ENCODE measurements at places on chromosomes 7 and 10.

- no peak for DNase-seq
Observed at GRCh38 chr10:92452313-92452712, 121.6 kb downstream of the IDE start.

DNA sequence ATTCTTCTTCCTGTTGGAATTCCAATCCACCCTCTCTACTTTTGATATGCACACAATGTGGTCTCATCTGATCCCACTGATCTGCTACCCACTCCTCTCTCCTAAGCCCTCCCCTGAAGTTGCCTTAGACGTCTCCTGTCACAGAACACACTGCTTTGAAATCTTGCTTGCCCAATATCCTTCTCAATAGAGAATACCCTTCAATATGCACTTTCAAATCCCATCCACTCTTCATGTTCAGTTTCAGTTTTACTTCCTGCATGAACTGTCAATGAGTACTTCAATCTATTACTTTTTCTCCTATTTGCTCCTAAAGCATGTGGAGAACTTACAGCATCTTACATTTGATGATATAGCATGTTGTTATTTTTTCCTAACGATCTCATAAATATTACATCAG lies 93.5 kb downstream of the UPF2 start:
- DNase-seq = no peak

GRCh38 chr10:95414844-95415485 lies 124.2 kb upstream of the PDLIM1 start:
- no peak for DNase-seq

DNA sequence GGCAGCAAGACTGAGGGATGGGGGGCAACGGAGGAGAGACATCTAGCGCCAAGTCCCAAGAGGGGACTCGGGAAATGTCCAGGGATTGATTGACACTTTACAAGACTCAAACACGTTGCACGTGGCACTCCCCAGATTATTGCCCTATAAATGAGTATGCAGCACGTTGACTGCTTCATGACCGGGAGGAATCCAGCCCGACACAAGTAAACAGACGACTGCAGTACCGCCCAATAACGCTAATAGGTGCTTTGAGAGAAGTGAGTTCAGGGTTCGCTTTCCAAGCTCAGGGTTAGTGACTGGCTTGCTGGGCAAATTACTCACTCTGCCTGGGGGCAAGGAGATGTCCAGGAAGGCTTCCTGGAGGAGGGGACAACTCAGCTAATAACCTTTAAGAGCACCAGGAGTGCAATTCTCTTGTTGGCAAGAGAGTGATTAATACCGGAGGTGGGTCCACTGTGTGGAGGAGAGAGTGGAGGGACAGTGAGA lies 73.3 kb upstream of the MYL10 start:
- no peak for DNase-seq

DNA sequence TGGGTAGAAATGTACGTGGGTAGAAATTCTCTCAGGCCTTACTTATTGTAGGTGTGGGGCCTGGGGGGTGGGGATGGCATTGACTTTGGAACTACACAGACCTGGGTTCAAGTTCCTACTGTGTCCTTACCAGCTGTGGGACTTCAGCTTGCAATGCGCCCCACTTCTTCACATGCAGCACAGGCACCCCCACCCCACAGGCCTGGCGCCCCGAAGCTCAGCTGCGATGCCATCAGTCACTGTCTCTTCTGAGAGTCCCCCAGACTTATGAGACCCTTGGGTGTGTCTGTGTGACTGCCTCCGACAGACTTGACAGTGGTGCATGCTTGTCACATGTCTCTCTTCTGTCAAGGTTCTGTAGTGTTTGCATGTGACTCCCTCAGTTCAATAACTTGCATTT lies 3.1 kb upstream of the AP5Z1 start:
- DNase-seq = no peak

- no peak for DNase-seq
Observed at GRCh38 chr7:20276705-20277472, 53.8 kb upstream of the ITGB8 start.

- DNase-seq = no peak
Observed at GRCh38 chr10:1572519-1573333, 164.6 kb downstream of the ADARB2 start.

DNA sequence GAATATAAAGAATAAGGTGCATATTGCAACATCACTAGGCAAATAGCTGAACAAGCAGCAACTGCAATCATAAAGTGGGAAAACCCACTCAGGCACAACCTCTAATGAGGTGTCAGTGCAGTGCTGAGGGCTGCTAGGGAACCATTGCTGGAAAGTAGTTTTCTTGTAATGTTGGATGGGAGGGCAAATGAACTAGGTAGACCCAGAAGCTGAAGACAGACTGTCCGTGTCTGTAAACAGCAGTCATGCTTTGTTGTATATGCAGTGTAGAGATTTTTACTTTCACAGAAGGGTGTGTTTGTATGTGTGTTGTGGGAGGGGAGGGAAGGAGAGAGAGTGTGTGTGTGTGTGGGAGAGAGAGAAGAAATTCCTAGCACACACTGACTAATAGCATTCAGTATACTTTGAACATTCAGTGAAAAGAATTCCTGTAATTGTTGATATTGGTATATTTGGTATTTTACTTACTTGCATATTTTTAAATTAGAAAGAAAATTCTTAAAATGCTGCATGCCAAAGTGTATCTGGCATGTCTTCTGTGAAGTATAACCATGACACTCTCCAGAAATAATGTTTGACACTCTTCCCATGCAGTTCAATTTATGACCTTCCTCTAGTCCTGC lies 28.8 kb downstream of the ITGB8 start:
- DNase-seq = no peak

DNA sequence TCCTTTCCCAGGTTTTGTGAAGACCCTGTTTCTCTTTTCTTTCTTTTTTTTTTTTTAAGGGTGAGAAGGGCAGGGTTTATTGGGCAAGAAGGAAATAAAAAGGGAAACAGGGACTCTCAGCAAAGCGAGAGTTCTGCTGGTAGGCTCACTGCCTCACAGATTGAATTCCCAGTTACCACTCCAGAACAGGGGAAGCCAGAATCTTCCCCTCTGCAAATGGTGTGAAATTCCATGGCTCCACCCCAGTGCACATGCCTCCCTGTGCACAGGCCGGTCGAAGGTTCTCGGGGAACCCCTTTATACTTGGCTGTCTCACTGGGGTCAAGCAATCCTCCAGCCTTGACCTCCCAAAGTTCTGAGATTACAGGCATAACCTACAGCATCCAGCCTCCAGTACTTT lies 10.5 kb upstream of the GUSB start:
- DNase-seq = no peak

- no peak for DNase-seq
Observed at GRCh38 chr7:23247603-23248335, 1.2 kb downstream of the GPNMB start.

DNA sequence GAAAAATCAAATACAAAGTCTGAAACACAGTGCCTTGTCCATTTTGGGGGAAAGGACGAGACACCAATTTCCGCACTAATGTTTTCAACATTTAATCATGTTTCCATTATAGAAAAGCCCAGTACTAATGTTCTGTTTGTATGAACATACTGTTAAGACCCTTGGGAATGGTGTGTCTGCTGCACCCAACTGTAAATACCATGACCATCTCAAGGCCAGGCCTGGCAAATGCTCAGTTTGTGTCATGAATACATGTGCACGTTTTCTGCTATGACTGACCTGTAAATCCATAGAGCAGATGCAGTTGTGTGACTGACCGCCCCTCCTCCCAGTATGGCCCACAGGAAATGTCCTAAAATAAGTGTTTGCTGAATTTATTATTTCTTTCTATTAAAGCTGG lies 270.0 kb downstream of the TNS3 start:
- no peak for DNase-seq

DNA sequence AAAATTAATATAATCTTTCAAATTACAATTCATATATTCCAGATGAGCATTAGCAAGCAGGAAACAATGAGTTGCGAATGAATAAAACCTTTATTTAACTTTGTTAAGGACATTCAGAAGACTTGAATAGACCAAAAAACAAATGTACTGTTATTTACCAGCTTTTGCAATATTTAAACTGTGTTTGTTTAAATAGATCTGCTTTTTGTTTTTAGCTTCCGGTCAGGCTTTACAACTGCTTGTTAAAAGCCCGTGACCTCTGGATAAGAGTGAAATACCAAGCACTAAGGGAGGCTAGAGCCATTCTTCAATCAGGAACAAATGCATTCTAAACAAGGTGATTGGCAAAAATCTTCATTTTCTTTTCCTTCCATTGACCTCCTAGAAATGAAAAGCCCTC lies 184.9 kb upstream of the GNAI1 start:
- no peak for DNase-seq

GRCh38 chr7:27091105-27091504 lies 4.7 kb downstream of the HOXA1 start:
- no peak for DNase-seq

GRCh38 chr7:1610013-1610677 lies 40.3 kb upstream of the PSMG3 start:
- DNase-seq = no peak

GRCh38 chr10:107072028-107072427 lies 92.5 kb downstream of the SORCS1 start:
- DNase-seq = no peak

GRCh38 chr7:110973196-110973990 lies 117.5 kb upstream of the LRRN3 start:
- no peak for DNase-seq

DNA sequence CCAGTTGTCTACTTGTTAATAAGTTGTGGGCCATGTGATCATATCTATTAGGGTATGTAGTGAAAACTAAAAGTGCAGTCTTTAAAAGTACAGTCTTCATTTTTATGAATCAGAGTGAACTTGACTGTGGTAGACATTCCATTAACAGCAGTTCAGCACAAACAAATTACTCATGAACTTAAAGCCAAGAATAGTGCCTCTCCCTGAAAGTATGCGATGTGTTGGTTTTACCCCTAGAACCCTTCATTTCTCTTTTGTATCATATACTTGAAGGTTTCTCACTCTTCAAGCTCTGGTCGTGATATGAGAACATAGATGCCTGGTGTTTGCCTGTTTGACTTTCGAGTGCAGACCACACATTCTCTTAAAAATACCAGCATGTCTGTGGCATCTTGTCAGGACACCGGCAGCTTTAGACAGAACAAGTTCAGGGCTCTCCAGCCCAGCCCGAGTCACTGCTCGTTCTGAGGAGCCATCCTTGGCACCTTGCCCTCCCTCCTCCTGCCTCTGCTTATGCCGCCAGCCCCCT lies 159.3 kb downstream of the LCOR start:
- DNase-seq = no peak

- DNase-seq = no peak
Observed at GRCh38 chr7:1214516-1214915, 18.2 kb upstream of the UNCX start.

DNA sequence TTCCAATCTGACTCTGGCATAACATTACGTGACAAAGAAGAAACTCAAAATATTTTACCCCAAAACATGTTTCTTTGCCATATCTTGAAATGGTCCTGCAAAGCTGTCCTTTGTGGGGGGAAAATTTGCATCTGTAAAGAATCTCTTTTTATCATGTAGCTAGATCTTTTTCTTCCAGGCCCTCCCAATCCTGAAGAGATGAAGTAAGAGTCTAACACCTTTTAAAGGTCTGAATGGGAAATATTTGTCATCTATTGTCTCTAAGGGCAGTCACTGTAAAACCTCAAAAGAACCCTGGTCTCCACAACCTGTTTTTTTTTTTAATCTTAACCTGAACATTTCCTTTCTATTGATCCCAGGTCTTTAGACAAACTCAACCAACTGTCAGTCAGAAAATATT lies 8.6 kb downstream of the OR2AE1 start:
- DNase-seq = no peak

- DNase-seq = no peak
Observed at GRCh38 chr7:69036301-69036700, 562.0 kb upstream of the AUTS2 start.

DNA sequence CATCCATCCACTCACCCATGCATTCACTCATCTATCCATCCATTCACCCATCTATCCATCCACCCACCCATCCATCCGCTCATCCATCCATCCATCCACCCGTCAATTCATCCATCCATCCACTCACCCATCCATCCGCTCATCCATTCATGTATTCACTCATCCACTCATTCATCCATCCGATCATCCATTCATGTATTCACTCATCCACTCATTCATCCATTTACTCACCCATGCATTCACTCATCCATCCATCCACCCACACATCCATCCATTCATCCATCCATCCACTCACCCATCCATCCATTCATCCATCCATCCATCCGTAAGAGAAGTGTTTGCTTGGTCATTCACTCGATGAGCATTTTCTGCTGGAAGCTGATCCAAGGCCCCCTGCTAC lies 8.7 kb upstream of the PSMG3 start:
- no peak for DNase-seq

DNA sequence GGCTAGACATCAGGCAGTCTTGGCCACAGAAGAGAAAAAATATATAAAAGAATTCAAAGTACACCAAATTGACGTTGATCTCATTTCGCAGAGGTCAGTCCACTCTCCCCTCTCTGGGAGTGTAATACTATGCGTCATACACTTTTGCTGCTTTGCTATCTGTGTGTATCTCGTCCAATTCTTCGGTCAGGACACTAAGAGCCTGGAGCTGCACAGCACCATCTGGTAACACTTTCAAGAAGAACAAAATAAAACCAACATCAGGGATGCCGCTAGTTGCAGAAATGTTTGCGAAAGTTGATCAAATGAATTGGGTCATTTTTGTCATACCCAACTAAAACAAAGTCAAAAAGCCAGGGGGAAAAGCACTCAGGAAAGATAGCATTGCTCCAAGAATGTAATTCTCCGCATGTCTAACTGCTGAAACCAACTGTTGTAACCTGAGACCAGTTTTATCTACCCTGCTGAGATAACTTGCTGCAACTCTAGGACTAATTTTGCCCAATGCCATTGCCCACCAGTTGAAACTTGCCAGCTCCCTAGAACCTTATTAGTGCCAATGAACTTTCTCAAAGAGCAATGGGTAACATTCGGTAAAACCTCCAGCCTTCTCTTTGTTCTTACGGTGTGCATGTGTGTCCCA lies 23.0 kb downstream of the TMEM176A start:
- DNase-seq = no peak

GRCh38 chr7:28847681-28848080 lies 110.4 kb downstream of the TRIL start:
- no peak for DNase-seq

GRCh38 chr10:89668386-89669071 lies 23.5 kb upstream of the PANK1 start:
- DNase-seq = no peak

DNA sequence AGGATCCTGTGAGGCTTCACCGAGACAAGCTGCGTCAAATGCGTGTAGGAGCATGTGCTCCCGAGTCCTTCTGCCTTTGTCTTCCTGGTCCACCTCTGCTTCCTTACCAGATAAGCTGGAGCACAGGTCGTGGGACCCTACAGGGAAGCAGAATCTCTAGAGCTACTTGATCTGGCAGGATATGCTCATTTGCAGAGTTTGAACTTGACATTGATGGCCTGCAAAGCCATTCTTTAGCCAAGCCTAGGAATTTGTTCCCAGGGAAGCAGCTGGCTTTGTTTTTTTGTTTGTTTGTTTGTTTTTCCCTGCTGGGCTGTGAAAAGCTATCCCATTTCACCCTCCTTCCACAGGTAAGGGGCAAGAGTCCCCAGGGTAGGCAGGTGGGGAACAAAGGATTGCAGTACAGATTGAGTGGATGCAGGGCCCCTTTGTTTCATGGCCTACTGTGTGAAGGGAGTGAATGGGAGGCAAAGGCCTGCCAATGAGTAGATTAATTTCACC lies 200.0 kb upstream of the BMPER start:
- DNase-seq = no peak

GRCh38 chr10:31000867-31001266 lies 30.8 kb downstream of the ZNF438 start:
- DNase-seq = no peak

Data from stimulated activated CD4-positive, alpha-beta T cell treated with anti-CD3 and anti-CD28 coated beads, Interleukin-4, amount 100 ng/mL, for 1 hour (primary cell).